Amniotic stem cell (primary cell): ENCODE measurements at places on chromosomes 6 and 20.

- peak; percentile 30 for DNase-seq
Observed at GRCh38 chr20:59948828-59949720, 8.9 kb downstream of the FAM217B start.

DNA sequence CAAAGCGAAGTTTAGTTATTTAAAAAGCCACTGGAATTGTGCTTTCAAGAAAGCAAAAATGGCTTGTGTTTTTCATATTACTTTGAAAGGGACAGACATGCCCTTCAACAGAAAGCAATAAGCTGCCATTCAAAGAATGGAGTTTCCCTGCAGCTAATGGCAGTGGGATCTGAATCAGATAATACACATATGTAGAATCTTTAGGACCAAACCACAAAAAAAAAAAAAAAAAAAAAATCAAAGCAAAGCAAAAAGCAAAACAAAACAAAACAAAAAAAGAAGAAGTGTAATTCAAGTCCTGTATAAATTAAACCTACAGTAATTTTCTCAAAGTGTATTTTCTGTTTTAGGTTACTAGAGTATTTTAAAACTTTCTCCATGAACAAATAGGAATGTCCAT, 63.6 kb upstream of the ZNF217 start:
- DNase-seq, result no peak

GRCh38 chr6:79687759-79688158, 56.6 kb downstream of the SH3BGRL2 start:
- no peak for DNase-seq

GRCh38 chr6:106385530-106385929, 25.0 kb downstream of the CRYBG1 start:
- no peak for DNase-seq

DNA sequence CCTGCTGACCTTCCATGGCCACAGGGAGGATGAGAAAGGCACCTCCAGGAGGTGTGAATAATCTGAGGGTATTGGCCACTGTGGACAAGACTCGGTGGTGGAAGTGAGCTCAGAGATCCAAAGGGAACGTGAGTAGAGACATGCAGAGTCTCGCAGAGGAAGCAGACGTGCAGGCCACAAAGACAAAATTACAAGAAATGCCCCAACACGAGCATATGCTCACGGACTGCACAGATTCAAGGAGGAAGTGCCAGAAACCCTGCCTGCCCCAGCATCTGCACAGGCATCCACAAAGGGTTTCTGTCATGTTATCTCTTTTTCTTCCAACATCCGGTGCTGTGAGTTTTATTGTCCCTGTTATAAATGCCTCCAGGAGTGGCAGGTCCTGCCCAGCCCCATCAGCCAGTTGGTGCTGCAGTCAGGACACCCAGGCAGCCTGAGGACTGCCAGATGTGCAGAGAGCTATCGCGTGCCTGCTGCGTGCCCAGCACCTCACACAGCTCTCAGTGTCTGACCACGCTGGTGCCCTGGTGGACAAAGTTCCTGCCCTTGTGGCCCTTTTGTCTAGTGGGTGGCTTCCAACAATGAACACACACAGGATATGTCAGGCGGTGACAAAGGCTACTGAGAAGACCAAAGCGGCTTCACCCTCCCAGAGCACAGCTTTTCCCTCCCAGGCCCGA, 34.0 kb upstream of the FANCE start:
- no peak for DNase-seq

DNA sequence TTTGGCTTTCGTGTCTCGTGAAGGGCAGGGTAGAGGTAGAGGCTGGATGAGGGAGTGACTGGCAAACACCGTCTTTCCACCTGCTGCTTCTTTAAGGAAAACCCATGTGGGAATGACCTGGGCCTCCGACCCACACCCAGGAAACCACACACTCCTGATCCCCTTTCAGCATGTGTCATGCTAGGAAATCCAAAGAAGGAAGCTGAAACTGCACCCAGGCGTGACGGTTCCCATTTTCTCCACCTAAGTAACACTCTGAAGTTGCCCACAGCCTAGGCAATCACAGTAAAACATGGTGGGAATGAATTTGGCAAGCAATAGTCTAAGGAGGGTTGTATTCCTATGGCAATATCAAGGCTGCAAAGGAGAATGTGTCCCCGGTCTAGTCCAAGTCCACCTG, 538.4 kb upstream of the NOX3 start:
- no peak for DNase-seq

DNA sequence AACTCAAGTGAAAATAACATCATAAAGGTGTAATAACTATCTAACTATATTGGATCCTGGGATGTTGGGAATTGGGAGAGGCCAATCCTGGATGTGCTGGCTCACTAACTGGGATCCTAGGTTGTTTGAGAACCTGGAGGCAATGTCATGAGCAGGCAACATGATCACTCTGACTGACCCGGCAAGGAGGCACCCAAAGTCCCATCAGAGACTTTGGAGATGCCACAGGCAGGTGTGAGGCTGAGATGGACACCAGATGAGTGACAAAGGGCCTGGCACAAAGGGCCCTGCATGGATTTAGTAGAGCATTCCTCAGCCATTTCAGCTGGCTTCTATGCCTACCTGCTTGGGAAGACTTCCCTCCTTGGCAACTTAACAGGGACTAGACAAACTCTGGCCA, 38.4 kb upstream of the MYLIP start:
- DNase-seq, result no peak

GRCh38 chr20:32440758-32441078, 82.6 kb downstream of the ASXL1 start:
- no peak for DNase-seq

GRCh38 chr20:12243327-12243726, 325.6 kb downstream of the BTBD3 start:
- no peak for DNase-seq

- DNase-seq, result no peak
Observed at GRCh38 chr6:90131125-90131524, 165.5 kb downstream of the BACH2 start.

DNA sequence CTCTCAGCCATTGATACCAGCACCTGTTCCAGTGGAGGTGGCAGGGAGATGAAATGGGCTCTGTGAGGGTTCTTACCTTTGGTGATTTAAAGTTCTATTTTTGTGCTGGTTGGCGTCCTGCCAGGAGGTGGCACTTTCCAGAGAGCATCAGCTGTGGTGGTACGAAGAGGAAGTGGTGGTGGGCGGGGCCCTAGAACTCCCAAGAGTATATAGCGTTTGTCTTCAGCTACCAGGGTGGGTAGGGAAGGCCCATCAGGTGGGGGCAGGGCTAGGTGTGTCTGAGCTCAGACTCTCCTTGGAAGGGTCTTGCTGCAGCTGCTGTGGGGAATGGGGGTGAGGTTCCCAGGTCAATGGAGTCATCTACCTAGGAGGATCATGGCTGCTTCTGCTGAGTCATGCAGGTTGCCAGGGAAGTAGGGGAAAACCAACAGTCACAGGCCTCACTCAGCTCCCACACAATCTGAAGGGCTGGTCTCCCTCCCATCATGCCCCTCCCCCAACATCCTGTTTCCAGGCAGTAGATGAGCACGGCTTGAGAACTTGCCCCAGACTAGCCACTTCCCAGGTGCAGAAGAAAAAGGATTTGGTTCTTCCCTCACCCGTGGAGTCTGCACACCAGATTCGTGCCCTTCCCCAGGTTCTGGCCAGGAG, 46.6 kb downstream of the MOXD1 start:
- DNase-seq, result no peak

DNA sequence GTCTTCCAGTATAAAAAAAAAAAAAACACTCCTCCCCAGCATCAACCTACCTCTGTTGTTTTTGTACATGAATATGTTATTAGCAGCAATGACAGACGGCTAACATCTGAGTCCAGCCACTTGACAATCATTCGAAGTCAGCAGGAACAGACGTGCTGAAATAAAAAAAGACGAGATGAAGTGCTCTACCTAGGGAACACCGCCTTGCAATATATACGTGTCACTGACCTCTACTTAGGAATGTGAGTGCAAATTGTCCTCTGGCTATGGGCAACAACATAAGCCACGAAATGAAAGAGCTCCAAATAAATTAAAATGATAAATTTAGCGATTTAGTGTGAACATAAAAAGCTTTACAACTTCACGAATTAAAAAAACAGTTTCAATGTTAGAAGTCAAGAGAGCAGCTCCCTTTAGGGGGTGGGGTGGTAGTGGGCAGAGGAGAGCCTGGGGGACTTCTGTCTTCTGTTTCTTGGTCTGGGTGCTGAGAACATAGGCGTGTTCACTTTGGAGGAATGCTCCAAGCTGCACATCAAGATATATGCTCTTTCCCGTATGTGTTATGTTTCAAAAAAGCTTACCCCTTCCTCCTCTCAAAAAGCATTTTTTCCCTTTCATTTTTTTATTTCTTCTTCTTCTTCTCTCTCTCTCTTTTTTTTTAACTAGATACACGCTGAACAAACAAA, 23.3 kb downstream of the EDN1 start:
- no peak for DNase-seq

- DNase-seq, result no peak
Observed at GRCh38 chr6:117540670-117541069, 58.2 kb downstream of the DCBLD1 start.

GRCh38 chr20:37359836-37360235, 13.9 kb downstream of the SRC start:
- no peak for DNase-seq

DNA sequence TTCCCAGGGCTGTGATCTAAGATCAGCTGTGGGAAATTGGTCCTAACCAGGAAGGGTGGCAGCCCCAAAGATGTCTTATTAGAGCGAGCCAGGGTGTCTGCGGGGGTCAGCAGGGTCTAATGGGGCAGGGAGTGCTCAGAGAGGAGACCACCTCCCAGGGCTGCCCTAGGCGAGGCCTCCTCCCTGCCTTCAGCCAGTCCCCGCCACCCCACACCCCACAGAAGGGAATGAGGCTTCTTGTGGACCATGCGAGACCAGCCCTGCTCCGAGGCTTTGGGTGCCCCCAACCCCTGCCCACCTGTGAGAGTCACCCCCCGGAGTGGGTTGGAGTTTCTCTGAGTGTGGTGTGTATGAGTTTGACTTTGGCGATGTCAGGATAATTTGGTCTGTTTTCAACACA, 37.8 kb downstream of the SYNJ2 start:
- DNase-seq, result no peak

GRCh38 chr6:142819603-142820337, 125.2 kb downstream of the HIVEP2 start:
- peak; percentile 10 for DNase-seq

DNA sequence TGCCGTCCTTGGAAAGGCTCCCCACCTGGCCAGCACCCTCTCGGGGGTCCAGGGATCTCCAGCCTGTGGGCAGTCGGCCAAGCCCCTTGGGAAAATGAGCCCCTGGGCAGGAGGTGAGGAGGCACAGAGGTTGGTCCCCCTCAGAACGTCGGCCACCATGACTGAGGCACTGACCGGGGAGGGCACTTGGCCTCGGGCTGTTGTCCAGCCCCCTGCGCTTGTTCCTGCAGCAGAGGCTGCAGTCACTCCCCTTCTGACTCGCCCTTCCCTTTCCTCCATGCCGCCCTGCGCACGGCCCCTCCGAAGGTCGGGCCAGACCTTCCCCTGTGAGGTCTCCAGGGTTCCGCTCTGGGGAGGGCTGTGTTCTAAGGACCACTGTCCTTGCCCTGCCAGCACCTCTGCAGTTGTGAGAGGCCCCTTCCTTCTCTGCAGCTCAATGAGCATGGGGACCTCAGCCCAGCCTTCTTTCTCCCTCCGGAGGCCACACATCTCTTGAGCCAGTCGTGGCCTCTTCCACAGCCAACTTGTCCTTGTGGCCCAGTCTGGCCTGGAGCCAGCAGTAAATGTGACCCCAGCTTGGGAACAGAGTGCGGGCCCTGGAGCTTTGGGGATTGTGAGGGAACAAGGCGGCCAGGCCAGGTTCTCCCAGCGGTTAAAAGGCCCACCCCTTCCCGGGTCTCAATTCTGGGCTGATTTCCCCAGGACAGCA, 195.5 kb downstream of the DLL1 start:
- DNase-seq, result no peak

- DNase-seq, result no peak
Observed at GRCh38 chr6:82686719-82687118, 323.1 kb downstream of the TPBG start.

DNA sequence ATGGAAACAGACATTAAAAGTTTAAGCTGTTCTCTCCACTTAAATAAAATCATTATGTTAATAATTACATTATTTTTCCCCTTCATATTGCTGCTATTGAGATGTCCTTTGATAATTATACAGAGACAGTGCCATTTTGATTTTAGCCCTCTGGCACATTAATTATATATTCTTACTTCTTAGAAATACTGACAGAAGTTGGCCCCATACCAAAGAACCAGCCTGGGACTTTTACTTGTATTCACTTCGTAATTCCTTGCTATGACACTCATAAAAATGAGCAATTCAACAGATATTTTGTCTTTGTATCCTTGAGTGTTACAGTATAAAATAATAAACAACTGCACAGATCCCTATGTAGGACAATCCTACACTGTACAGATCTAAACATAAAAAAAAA, 743.7 kb downstream of the TBC1D32 start:
- DNase-seq, result no peak

- DNase-seq, result no peak
Observed at GRCh38 chr6:44657206-44657819, 269.8 kb downstream of the CDC5L start.

GRCh38 chr6:158854214-158855101, 35.3 kb upstream of the EZR start:
- DNase-seq, result no peak

- no peak for DNase-seq
Observed at GRCh38 chr20:5835321-5835821, 85.2 kb downstream of the SHLD1 start.
